ENCODE measurements at places on chromosomes 16 and 17. TPM values are rescaled to one million over a fixed set of nuclear protein-coding genes. Genes with fewer than 3 reads are reported as not detected.

ARMC7 gene
- 14.3 TPM for total RNA-seq

CALB2 gene
- not detected for total RNA-seq

ABCC11 gene
- total RNA-seq: not detected

HS3ST3B1 gene
- total RNA-seq: 19.5 TPM

KRTAP4-4 gene
- total RNA-seq: not detected

VAT1 gene
- total RNA-seq: 18.0 TPM

KRTAP1-1 gene
- total RNA-seq: not detected

LRRC37B gene
- 33.6 TPM for total RNA-seq

SERPINF2 gene
- 0.28 TPM for total RNA-seq

PTGES3L gene
- 0.38 TPM for total RNA-seq

SLC35G6 gene
- total RNA-seq: not detected

PNMT gene
- not detected for total RNA-seq

CCL1 gene
- 0.58 TPM for total RNA-seq

SLC16A6 gene
- 3.7 TPM for total RNA-seq

FOXC2 gene
- not detected for total RNA-seq

SPATA32 gene
- 0.43 TPM for total RNA-seq

CCL17 gene
- 2.2 TPM for total RNA-seq

CDH8 gene
- not detected for total RNA-seq

CLUH gene
- total RNA-seq: 43.4 TPM

CFAP119 gene
- 2.2 TPM for total RNA-seq

UTS2R gene
- total RNA-seq: 0.20 TPM

COPZ2 gene
- 4.4 TPM for total RNA-seq

KRTAP1-5 gene
- total RNA-seq: not detected

SLC12A3 gene
- not detected for total RNA-seq

ABCC3 gene
- total RNA-seq: not detected

NXN gene
- total RNA-seq: 0.36 TPM

FOXO3B gene
- 1.9 TPM for total RNA-seq

TRPV3 gene
- 0.05 TPM for total RNA-seq

FBXO39 gene
- total RNA-seq: 0.81 TPM

TBC1D3C gene
- total RNA-seq: not detected

All from activated naive CD4-positive, alpha-beta T cell treated with anti-CD3 and anti-CD28 coated beads, Interleukin-2, amount 10 ng/mL, durations not matched to agents 5 hours and 36 hours (primary cell).